ENCODE measurements at places on chromosomes 7 and 10.

DNA sequence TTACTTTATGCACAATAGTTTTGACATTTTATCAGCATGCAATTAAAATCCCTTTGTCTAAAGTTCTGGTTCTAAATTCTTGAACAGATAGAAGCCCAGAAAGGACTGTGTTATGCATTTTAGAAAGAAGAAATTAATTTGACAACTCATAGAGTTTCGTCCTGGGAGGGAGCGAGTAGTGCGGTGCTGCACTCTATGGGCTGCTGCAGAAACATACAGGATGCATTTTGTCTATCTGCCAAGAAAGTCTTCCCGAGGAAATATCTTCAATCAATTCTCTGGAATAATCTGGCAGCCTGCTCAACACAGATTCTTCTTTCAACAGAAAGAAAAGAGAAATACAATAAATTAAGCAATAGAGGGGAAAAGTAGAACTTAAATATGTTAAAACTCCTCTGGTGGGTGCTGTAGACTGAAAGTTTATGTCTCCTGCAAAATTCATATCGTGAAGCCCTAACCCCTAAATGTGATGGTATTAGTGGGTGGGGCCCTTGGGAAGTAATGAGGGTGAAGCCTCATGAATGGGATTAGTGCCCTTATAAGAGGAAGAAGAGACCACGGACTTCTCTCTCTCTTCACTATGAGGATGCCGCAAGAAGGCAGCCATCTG, 39.0 kb upstream of the IFRD1 start:
- no peak for DNase-seq

DNA sequence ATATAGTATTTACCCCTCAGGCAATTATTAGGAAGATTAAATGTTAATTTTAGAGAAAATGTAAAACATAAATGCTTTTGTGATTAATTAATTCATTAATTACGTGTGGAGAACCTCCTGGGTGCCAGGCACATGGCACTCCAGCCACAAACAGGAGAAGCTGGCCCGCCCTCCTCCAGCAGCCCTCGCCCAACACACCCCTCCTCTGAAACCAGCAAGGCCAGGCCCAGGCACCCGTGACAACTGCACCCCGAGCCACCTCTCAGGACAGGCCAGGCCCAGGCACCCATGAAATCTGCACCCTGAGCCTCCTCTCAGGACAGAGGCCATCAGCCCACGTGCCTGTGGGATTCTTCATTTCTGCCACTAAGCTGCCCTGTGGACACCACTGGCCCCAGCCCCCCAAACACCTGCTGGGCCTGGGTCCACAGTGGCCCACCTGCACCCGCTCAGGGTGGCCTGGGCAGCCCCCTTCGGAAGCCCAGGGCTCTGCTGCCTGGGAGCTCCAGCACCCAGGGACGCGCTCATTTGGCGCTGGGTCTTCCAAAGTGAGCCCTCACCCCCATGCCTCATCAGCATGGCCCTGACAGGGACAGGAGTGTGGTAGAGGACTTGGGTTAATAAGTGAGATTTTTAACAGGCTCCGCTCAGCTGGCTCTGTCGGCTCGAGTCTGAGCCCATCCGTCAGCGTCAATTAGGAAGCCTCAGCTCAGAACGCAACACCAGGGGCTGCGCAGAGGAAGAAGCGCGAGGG, 482.1 kb downstream of the DNAJB6 start:
- DNase-seq: no peak

DNA sequence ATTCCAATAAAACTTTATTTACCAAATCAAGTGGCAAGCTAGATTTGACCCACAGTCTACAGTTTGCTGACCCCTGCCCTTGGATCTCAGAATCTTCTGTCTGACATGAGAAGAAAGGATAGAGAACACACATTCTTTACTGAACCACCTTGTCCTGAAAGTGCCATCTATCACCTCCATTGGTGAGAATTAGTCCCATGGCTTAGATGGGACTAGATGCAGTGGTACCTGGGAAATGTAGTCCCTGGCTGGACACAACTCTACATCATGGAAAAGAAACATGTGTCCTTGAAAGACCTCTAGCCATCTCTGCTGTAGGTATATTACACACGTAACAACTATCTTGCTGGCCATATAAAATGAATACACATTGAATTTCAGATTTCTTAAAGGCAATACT, 336.2 kb downstream of the LHFPL3 start:
- DNase-seq: no peak

DNA sequence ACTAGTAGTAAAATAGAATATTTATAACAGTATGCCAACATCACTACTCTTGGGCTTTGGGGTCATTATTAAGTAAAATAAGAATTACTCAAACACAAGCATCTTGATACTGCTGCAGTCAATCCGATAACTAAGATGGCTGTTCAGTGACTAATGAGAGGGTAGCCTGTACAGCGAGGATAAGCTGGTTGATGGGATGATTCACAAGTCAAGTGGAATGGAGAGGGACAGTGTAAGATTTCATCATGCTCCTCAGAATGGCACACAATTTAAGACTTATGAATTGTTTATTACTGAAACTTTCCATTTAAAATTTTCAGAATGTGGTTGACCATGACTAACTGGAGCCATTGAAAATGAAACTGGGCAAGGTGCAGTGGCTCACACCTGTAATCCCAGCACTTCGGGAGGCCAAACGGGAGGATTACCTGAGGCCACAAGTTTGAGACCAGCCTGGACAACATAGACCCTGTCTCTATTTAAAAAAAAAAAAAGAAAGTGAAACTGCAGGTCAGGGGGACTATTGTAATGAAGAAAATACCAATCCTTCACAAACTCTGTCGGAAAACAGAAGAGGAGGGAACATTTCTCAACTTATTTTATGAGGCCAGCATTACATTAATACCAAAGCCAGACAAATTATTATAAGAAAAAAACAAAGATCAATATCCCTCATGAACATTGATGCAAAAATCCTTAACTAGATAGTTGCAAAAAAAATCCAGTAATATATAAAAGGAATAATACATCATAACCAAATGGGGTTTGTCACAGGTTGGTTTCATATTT, 11.2 kb downstream of the AVL9 start:
- DNase-seq: no peak

DNA sequence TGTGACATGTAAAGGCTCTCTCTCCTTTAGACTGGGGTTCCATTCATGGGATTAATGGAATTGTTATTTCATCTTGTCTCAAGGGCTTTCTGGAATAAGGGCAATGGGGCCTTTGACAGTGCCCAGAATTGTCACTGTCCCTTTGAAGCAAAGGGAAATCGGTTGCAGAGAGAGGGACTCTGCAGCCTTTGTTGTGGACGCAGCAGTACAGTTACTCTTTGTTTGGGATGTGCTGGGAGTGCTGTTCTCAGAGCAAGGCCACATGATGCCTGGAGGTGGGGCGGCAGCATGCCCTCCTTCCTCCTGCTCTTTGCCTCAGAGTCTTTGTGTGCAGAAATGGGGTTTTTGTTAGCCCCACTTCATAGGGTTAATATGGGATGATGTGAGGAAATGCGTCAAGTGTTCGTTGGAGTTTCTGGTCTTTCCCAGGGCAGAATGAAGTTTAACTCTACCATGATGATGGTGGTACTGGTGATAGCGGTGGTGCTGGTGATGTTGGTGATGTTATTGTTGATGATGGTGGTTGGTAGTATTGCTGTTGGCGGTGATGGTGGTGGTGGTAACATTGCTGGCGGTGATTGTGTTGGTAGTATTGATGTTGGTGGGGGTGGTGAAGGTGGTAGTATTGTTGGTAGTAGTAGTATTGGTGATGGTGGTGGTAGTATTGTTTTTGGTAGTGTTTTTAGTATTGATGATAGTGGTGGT, 45.3 kb downstream of the DOCK1 start:
- no peak for DNase-seq

DNA sequence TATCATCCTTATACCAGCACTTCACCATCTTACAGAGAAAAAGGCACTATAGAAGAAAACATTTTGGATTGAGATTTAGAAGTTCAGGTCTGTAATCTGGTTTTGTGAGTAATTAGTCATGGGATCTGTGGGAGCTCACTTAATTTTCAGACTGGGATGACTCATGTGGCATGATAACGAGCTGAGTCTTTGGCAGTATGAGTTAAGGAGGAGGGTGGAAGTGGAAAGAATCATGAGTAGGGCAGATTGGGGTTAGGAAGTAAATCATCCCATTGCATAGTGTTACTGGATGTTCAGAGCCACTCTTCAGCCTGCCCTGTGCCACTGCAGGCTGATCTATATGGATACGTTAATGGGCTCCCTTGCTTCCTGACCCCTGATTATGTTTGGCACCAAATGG, 64.9 kb downstream of the ZNF92 start:
- no peak for DNase-seq

DNA sequence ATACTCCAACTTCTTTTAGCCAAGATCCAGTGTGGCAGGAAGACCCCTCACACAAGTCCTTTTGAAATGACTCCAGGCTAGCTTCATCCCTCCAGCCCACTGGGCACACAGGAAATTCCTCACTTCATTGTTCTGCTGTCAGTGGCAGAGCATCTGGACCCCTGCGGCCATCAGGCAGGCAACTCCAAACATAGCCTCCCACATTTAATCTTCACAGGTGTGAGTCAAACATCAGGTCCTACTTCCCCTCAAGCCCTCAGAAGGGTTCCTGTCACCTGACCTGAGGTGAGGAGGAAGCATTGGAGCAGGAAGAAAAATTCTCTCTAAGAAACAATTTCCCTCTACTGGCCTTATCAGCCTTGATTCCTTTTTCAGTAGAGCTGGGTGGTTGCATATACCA, 51.1 kb upstream of the C1GALT1 start:
- no peak for DNase-seq

DNA sequence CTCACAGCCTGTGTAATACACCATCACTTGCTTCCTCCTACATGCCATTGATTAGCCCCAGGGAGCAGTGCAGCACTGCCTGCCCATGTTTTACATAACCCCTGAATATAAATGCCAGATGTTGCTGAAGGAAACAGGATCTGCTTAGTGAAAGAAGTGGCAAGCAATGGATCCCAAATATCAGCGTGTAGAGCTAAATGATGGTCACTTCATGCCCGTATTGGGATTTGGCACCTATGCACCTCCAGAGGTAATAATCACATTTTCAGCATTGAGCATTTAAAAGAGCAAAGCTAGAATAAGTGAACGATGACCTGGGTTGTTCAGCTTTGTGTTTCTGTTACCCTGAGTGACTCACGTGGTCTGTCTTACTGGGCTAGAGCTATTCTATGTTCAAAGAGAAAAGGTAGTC, at the start of gene AKR1C4:
TSS of gene AKR1C4 (plus strand) at position 136 of the 412 bp plus-strand sequence. CDS start at position 167, 31 bp downstream.
- DNase-seq: no peak

DNA sequence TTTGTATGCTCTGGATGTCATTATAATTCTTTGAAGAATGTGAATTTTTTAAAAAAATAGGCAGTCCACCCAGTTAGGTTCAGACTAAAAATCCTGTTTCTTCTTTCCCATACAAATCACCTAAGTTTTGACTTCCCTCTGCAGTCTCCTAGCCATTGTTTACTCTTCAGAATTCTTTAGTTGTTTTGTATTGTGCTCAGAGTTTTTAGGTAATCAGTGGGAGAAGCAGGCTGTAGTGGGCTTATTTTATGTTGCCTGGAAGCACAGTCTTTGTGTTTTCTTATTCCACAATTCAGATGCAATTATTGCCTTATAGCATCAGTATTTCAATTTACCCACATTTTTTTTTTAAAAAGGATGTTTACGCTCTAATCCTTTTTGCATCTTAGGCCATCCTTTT, 94.9 kb downstream of the AKAP9 start:
- DNase-seq: no peak

DNA sequence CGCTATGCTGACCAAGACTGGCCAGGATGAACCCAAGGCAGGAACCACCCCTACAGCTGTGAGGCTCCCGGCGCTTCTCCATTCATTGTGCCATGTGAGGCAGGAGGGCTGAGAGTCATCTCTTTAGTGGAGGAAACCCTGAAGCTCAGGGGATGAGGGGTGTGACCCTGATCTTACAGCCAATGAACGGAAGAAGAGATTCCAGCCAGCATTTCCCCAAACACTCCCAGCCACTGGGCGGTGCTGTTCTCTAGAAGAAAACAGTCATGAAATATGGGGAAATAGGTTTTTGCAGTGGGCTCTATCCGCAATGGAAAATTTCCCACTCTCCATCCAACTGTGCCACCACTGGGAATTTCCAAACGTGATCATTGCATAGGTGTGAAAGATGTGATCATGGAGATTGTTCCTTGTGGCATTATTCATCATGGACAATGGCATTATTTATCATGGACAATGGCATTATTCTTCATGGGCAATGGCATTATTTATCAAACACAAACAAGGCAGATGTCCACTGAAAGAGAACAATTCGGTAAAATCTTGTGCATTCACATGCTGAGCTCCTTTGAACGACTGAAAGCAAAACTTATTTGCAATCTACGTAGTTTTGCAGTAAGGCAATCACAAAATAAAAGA, 14.0 kb upstream of the SLC18A2 start:
- DNase-seq: no peak

DNA sequence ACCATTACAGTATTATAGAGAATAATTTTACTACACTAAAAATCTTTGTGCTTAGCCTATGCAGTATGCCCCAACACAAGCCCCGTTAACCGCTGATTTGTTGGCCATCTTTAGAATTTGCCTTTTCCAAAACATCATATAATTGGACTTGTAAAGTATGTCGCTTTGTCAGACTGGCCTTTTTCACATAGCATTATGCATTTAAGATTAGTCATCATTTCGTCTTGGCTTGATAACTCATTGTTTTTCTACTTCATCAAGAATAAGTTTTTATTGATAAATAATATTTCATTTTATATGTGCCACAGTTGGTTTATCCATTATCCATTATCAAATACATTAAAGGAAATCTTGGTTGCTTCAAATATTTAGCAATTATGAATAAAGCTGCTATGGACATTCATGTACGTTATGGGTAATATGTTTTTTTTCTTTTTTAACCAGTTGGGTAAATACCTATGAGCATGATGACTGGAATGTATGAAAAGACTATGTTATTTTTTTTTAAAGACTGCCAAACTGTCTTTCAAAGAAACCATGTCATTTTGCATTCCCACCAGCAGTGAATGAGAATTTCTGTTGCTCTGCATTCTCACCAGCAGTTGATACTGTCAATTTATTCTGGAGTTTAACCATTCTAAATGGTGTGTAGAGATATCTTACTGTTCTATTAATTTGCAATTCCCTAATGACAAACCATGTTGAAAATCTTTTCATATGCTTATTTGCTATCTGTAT, 273.1 kb upstream of the KCND2 start:
- DNase-seq: no peak

DNA sequence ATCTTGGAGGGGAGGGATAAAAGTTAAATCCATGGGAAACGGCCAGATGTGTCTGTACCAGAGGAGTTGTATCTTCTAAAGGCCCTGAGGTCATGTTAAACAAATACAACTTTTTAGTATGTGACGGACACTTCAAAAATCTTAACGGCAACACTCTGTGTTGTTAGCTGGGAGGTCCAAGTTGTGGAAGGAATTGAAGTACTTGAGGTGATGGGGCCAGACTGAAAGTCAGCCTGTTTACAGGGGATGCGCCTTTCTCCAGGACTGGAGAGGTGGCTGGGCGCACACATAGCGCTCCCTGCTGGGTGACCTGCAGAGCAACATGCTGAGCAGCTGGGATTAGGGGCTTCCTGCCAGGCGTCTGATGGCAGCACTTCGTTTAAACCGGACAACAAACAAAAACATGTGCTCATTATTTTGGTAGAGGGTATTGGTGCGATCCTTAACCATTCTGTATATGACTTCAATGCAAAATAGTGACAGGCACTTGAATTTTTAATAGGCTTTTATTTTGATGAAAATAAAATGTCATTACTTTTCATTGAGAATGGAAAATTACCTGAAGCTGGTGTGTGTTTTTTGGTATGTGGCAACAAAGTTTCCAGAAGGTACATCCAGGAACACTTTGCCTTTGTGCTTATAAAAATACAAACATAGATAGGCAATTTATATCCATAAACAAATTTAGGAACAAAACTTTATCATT, 198.2 kb downstream of the MLLT10 start:
- DNase-seq: no peak

- no peak for DNase-seq
These were observed 3.1 kb upstream of the ZNF12 start for GRCh38 chr7:6709808-6710207.

Data from stimulated activated CD4-positive, alpha-beta T cell treated with anti-CD3 and anti-CD28 coated beads, Interleukin-12 subunit alpha, Interleukin-12 subunit beta, amount 100 ng/mL, for 4 hours (primary cell).